NCI-H774 (cell line): ENCODE measurements at places on chromosomes 2 and 18.
A peak's percentile ranks its signal among the peaks of the same experiment; 100 is the strongest.

- DNase-seq = no peak
Observed at GRCh38 chr2:159067971-159068370, 99.5 kb downstream of the TANC1 start.

DNA sequence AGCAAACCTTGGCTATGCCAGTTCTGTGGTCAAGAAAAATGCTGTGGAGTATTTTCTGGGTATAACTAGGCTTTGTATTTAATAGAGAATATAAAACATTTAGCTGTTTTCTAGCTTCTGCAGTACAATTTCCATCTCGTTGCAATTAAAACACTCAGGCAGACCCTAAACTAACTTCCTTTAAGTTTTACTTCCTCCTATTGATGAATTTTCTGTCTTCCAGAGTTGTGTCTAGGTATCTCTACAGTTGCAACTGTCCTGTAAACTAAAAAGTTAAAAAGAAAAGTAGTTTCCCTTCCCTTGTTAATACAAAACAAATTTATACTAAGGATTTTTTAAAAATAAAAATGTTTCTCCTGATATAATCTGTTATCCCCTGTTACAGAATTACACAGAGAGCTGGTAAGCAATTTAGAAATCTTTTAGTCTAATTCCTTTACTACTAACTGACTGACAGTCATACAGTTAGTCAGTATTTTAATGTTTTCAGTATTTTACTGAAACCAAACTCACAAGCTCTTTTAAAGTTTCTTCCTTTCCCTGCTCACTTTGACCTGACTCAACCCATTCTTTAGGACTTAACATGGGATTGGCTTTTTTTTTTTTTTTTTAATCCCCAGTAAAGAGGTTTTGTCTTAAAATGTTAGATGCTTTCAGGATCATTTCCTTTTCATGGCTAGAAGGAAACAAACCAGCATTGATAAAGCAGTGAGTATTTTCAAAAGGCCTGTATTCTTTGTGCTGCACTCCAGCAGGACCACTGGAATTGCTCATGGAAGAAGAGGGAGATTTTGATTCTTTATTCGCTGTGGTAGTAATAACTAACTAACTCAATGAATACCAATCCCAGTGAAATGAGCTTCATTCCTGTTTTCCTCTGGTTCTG lies 22.9 kb downstream of the ITGAV start:
- DNase-seq = no peak

DNA sequence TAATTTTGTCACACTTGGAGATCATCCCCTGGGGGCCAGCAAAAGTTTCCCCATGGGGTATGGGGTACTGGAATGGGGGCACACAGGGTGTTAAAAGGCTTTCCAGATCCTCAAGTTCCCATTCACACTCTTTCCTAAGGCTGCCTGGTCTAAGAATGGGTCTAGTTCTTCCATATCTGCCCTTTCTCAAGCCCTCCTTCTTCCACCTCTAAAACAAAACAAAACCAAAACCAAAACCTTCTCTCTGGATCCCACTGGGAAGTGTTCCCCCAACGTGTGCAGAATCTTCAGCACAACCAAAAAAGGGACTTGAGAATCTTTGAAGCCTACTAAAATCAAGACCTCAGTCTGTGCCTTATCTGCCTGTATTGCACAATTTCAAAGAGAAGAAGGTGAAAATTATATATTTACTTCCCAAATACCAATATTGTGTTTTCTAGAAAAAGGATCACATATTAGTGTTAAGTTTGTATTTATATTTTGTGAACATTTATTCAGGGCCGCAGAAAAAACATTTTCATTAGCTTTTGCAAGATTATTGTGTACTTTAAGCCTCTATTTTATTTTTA lies 207.2 kb upstream of the TCF4 start:
- DNase-seq = no peak

GRCh38 chr2:97950329-97951154 lies 45.2 kb downstream of the TMEM131 start:
- DNase-seq = no peak

GRCh38 chr2:194346193-194346592 lies 1310.8 kb upstream of the SLC39A10 start:
- DNase-seq = no peak

DNA sequence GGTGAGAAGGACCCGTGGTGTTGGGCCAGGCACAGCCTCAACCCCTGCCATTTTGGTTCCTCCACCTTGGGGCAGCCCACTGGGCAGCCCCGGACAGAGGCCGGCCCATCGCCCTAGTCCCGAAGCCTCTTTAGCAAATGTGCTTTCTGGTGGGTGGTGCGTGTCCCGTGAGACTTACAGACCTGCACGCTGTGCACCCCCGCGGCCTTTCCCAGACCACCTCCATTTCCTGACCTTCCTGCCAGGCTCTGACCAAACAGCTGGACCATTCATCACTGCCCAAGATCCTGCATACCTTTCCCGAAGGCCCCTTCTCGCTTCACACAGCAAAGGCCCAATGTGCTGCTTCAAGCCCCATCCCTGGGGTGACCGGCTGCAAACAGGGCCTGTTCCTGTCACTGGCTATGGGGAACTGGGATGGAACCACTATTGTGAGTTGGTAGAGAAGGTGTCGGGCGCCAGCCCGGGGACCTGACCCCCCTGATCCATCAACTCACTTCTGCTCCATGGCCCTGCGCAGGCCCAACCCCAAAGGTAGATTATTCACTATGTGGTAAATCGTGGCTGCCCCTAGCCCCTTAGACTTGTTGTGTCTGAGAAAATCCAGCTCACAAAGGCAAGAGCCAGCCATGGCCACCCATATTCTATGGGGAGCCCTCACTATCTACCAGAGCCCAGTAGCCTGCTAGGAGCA lies 341.0 kb downstream of the EIPR1 start:
- no peak for DNase-seq

GRCh38 chr2:223936862-223937326 lies 8.2 kb downstream of the WDFY1 start:
- DNase-seq = no peak

DNA sequence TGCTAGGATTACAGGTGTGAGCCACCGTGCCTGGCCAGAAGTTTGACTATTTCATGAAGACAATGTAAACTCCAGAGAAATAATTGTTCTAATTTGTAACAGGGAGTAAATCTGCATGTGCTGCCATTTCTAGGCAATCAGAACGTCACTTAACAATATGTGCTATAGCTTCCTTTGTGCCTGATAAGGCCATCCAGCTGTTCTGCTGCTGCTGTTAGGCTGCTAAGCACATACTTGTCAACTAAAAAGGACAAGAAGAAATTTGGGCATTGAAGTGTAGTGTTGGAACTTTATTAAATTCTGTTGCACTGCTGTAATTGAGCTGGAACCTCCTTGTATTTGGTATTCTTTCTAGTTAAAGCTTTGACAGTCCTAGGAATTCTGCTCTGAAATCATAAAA lies 57.1 kb downstream of the KIAA1328 start:
- DNase-seq = no peak

GRCh38 chr2:168480356-168480755 lies 24.3 kb downstream of the CERS6 start:
- no peak for DNase-seq

GRCh38 chr2:85554980-85555612 lies 6.2 kb downstream of the GGCX start:
- DNase-seq = no peak

GRCh38 chr2:65666156-65666725 lies 233.8 kb upstream of the SPRED2 start:
- DNase-seq = no peak

- DNase-seq = no peak
Observed at GRCh38 chr2:201484805-201485204, 33.3 kb downstream of the STRADB start.

GRCh38 chr2:67083951-67084350 lies 313.2 kb upstream of the ETAA1 start:
- DNase-seq = no peak

GRCh38 chr2:140654565-140654964 lies 1476.3 kb downstream of the LRP1B start:
- no peak for DNase-seq

DNA sequence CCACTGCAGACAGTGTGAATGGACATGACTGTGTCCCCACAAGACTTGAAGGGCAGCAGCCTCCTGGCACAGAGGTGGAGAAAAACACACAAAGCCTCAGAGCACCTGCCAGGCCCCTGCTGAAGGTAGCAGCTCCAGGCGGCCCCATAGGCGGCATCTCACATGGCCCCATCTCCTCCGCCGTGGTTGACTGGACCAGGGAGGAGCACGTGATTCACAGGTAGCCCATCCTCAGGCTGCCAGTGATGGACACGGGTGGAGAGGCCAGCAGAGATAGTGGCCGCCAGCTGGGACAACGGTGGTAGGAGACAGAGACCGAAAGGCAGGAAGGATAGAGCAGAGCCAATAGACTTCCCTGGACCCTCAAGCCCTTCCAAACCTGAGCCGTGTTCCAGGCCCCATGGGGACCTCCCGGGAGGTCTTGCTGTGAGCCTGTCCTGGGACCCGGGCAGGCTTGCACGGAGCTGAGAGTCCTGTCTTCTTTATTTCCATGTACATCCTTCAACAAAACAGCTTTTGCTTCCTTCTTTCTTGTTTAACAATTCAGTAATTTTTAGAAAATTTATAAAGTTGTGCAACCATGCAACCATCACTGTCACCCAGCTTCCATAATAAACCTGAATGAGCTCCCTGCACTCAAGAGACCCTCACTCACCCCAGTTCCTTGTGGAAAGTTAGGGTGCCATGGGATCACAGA lies 26.9 kb downstream of the GPR55 start:
- DNase-seq = no peak

DNA sequence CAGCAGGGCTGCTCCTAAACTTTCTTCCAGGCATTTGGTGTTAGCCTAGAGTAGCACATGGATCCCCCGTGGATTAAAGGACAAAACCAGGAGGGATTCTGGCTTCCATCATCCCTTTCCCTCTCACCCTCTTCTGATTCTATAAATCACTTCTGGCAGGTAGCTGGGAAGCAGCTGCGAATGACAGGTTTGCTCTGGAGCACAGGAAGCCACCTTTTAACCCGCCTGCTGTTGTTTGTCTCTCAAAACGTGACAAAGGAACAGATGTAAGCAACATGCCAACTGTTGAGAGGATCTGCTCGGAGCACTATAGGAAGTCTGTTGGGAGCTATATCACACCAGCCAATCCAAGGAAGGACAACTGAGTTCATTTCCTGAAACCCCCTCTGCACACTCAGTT lies 101.9 kb downstream of the ACTR2 start:
- DNase-seq = peak; percentile 33

- no peak for DNase-seq
Observed at GRCh38 chr2:240632306-240632721, 7.0 kb downstream of the GPR35 start.

GRCh38 chr18:34795070-34795732 lies 85.1 kb downstream of the DTNA start:
- DNase-seq = no peak

DNA sequence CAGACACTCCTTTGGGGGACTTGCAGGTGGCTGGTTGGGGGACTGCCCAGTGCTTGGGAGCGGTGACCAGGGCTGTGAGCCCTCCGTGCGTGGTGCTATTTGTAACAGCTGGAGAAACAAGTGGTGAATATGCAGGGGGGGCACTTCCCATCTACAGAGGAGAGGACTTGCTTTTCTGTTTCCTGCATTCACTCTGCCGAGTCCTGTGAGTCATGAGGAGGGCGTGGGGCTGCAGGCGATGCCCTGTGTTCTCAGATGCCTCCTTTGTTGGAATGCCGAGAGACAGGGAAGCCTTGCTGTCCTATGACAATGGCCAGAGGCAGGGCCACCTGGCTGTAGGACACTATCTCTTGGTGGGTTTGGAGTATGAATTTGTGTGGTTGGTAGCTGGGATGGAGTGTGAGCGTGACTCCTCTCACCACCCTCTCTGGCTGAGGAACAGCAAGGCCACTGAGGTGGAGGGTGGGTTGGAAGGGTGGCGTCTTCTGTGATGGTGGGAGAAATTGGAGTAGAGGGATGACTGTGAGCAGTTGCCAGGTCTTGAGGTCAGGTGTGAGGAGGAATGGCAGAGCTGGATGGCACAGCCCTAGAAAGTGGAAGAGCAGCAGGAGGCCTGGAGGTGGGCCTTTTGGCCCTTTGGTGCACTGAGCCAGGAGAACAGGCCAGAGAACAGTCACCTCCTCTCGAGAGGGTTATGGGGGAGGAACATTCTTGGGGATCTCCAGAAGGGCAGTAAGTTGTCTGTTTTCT lies 24.3 kb downstream of the FHOD3 start:
- DNase-seq = no peak

- no peak for DNase-seq
Observed at GRCh38 chr18:63888470-63889190, 1.1 kb downstream of the SERPINB2 start.

GRCh38 chr2:16187482-16187817 lies 247.1 kb downstream of the MYCN start:
- DNase-seq = no peak

GRCh38 chr2:120926463-120927264 lies 191.0 kb downstream of the GLI2 start:
- no peak for DNase-seq

GRCh38 chr2:237874585-237875161 lies 15.2 kb downstream of the RAMP1 start:
- no peak for DNase-seq

DNA sequence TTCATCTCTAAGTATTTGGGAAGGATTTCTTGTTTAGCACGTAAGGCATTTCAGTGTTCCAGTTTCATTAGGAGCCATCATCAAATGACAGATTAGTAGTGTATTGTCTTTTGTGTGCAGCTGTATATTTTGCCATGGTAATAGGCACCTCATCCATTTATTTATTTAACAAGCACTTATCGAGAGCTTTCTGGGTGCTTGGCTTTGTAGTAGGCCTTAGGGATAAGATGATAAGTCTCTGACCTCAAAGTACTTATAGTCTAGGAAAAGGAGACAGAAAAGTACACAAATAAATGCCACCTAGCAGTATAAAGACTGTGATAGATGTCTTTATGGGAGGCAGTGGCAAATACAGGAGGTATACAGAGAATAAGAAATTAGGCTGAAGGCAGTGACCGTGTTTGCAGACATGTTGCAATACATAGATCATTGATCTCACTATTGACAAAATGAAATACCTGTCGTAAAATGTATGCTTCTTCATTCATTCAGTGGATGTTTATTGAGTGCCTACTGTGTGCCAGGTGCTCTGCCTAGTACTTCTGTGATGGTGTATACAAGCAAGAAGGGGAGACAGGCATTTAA lies 265.9 kb downstream of the SETBP1 start:
- peak; percentile 87 for DNase-seq

DNA sequence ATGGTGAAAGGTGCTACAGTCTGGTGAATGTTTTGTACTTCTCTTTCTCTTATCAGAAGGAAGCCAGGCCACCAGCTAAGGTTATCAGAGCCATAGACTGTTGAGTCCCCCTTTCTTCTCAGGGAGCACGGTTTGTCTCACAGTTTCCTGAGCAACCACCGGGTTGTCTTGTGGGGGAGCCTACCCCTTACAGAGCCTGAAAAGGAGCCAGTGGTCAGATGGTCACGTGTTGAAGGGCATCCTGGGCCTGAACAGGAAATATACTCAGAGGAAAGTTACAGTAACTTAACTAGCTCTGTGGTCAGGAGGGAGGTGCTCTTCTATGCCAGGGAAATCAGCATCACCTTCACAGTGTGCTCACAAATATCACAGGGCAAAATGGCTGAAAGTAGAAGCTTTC lies 11.6 kb downstream of the CD28 start:
- no peak for DNase-seq

- DNase-seq = no peak
Observed at GRCh38 chr2:48633143-48633542, 15.5 kb downstream of the GTF2A1L start.

- DNase-seq = peak; percentile 23
Observed at GRCh38 chr2:110770959-110771431, 38.6 kb downstream of the ACOXL start.

GRCh38 chr18:44899832-44900231 lies 219.1 kb downstream of the SETBP1 start:
- DNase-seq = no peak
